ENCODE measurements at places on chromosomes 5 and 9. TPM values are rescaled to one million over a fixed set of nuclear protein-coding genes. Genes with fewer than 3 reads are reported as not detected.

GRCh38 chr5:81519217-81519905, 125.4 kb upstream of the ACOT12 start:
- H3K4me3 ChIP-seq, result no peak overlapping the region
- no peak for DNase-seq
- H3K36me3 ChIP-seq, result no peaks in the 10 kb centered on the region
- H3K27ac ChIP-seq, result no peak overlapping the region
- H3K4me1 ChIP-seq, result no peaks in the 10 kb centered on the region

Gene AMBP
- not detected for total RNA-seq

DNA sequence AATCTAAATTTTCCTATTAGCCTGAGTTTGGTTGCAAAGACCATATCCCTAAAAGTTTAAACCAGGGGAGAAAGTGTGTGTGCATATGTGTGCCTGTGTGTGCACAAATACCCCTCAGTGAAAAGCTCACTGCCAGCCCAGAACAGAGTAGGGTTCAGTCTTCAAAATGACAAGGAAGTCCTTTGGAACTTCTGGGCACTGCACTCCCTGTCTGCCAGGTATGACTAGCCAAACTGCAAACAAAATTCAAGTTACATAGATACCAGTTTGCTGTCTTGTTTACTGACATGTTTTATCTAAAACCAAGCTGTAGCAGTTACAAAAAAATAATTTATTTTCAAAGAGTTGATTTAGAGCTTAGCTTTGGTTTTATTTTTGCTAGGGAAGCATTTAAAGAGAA, 100.1 kb downstream of the ARHGEF28 start:
- H3K27me3 ChIP-seq, result peaks cover 10% of the 10 kb centered on the region
- no peak overlapping the region for H3K27ac ChIP-seq
- DNase-seq, result no peak
- H3K4me1 ChIP-seq, result no peaks in the 10 kb centered on the region

DNA sequence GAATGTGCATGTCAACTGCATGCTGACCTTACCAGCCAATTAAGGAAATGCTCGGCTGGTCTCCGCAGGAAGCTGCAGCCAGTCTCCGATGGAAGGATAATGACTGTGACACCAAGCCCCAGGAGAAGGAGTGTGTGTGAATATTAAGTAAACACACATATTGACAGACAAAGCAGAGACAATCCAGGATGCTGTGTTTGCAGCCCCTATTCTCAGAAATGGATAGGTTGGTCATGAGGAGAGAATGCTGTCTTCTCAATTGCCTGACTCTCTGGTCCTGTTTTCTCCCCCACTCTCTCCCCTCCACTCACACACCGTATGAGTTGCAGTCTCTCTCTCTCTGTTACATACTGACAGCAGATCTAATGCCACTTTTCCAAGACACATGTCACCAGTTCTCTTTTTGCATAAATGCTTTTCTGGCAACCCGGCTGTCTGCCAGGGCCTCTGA, 85.7 kb downstream of the EPB41L4A start:
- H3K36me3 ChIP-seq, result no peaks in the 10 kb centered on the region
- H3K4me1 ChIP-seq, result peaks cover 4% of the 10 kb centered on the region
- no peak overlapping the region for H3K27ac ChIP-seq
- no peak for DNase-seq
- peaks cover 16% of the 10 kb centered on the region for H3K27me3 ChIP-seq
- H3K4me3 ChIP-seq, result no peak overlapping the region

DNA sequence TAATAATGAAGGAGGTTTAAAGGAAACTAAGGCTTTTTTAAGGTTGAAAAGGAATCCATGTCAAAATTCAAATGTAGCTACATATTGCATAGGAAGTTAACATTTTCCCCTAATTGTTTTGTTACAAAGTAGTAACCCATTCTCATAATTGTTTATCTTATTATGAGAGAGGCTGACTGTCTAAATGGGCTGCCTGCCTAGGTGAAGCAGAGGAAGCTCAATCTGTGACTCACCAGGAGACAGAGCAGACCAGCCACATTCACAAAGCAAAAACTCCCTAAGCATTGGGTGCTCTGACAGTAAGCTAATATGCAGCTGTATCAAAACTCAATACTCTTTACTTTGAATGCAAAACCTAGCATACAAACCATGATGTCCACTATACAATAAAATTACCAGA, 208.5 kb downstream of the ROR2 start:
- no peak overlapping the region for H3K4me3 ChIP-seq
- no peak for DNase-seq

DNA sequence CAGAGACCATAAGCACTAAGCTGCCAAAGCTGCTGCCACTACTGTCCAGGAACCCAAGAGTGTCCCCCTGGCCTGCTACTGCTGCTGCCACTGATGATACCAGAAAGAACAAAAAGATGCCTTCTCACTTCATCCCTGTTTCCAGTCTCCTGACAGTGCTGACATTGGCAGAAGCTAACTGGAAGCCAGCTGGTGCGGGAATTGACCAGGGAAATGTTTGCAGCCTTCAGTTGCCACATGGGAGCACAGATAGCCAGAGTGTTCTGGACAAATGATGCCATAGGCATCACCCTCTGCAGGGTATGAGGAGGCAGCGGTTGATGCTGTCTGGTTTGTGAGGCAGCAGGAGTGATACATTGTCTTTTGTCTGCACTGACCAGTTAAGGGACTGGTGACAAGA, 258.4 kb downstream of the ZSWIM6 start:
- H3K27ac ChIP-seq, result no peak overlapping the region
- no peaks in the 10 kb centered on the region for H3K4me1 ChIP-seq
- no peak for DNase-seq
- H3K4me3 ChIP-seq, result no peak overlapping the region

DNA sequence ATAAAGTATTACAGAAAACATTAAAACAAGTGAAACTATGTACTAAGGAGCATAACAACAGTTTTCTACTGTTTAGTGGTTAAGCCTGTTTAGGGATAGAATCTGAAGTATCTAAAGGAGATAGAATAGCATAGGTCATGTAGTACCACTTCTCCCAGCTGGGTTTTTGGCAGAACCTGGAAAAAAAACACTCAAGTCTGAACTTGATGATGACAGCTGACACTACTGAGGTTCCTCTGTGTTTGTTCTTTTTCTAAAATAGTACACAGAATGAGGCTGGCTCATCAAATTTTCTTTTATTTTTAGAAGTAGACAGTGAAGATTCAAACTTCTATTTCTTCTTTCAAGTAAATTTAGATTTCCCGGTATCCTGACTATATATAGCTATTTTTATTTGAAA, 203.8 kb upstream of the ACO1 start:
- H3K27me3 ChIP-seq, result no peaks in the 10 kb centered on the region
- H3K4me1 ChIP-seq, result no peaks in the 10 kb centered on the region
- H3K36me3 ChIP-seq, result no peaks in the 10 kb centered on the region
- no peak overlapping the region for H3K27ac ChIP-seq
- DNase-seq, result no peak

- no peak overlapping the region for H3K27ac ChIP-seq
- H3K4me3 ChIP-seq, result no peak overlapping the region
- DNase-seq, result no peak
Observed at GRCh38 chr9:111413996-111414395, 70.2 kb downstream of the ECPAS start.

GRCh38 chr5:39020458-39020857, 53.7 kb downstream of the RICTOR start:
- no peaks in the 10 kb centered on the region for H3K27me3 ChIP-seq
- peaks cover 35% of the 10 kb centered on the region for H3K36me3 ChIP-seq
- no peak overlapping the region for H3K27ac ChIP-seq
- H3K4me3 ChIP-seq, result no peak overlapping the region

- no peak overlapping the region for H3K27ac ChIP-seq
- H3K36me3 ChIP-seq, result no peaks in the 10 kb centered on the region
- no peak overlapping the region for H3K4me3 ChIP-seq
- no peaks in the 10 kb centered on the region for H3K4me1 ChIP-seq
Observed at GRCh38 chr5:122499585-122499984, 187.5 kb downstream of the SNCAIP start.

DNA sequence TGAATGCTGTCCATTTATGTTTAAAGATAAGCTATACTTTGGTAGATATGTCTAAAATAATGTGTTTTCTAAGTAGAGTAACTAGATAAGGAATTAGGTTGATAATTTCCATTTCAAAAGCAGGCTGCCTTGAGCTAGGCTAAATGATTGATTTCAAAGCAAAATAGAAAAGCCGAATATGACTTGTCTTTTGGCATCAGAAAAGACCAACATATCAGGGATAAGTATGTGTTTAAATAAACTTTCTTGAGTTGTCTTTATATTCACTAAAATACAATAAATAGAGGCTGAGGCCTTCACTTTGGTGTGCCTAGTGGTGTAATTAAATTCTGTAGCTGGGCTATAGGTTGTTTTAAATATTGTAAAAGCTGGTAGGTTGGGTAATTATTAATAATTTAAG, 569.0 kb downstream of the TAF11L14 start:
- H3K4me3 ChIP-seq, result no peak overlapping the region
- no peaks in the 10 kb centered on the region for H3K27me3 ChIP-seq
- no peaks in the 10 kb centered on the region for H3K36me3 ChIP-seq
- no peaks in the 10 kb centered on the region for H3K4me1 ChIP-seq
- no peak for DNase-seq

GRCh38 chr5:55316289-55316688, 8.5 kb downstream of the MTREX start:
- H3K27ac ChIP-seq, result no peak overlapping the region
- H3K27me3 ChIP-seq, result no peaks in the 10 kb centered on the region
- no peak for DNase-seq
- no peak overlapping the region for H3K4me3 ChIP-seq
- H3K4me1 ChIP-seq, result peaks cover 33% of the 10 kb centered on the region

- H3K4me1 ChIP-seq, result no peaks in the 10 kb centered on the region
- no peak for DNase-seq
- H3K36me3 ChIP-seq, result no peaks in the 10 kb centered on the region
- no peaks in the 10 kb centered on the region for H3K27me3 ChIP-seq
- no peak overlapping the region for H3K27ac ChIP-seq
Observed at GRCh38 chr5:153903321-153903720, 135.4 kb downstream of the FAM114A2 start.

Gene FOXE1
- total RNA-seq, result not detected

GRCh38 chr5:76763136-76763535, 47.2 kb downstream of the F2R start:
- no peak overlapping the region for H3K27ac ChIP-seq
- H3K4me1 ChIP-seq, result peaks cover 7% of the 10 kb centered on the region
- DNase-seq, result no peak
- peaks cover 5% of the 10 kb centered on the region for H3K36me3 ChIP-seq
- H3K27me3 ChIP-seq, result peaks cover 13% of the 10 kb centered on the region

- H3K36me3 ChIP-seq, result no peaks in the 10 kb centered on the region
- DNase-seq, result peak; percentile 90
- H3K27ac ChIP-seq, result peak overlapping the region; percentile 96
- H3K27me3 ChIP-seq, result no peaks in the 10 kb centered on the region
Observed at GRCh38 chr9:127578952-127579853, 32.9 kb upstream of the STXBP1 start.

DNA sequence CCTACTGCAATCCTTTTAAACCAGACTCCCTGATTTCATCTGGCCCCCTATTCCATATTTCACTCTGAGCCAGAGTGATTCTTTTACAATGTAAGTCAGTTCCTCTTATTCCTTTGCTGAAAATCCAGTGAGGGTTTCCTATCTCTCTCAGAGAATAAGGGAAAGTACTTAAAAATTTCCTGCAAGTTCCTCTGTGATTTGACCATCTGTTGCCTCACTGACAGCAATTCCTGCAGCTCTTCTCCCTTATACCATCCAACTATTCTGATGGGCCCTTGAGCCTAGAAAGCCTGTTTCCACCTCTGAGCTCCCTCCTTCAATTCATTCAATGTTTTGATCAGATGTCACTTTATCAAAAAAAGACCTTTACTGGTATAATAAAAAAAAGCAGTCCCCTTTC, 317.1 kb upstream of the CCNH start:
- H3K36me3 ChIP-seq, result no peaks in the 10 kb centered on the region
- no peak for DNase-seq
- H3K27ac ChIP-seq, result no peak overlapping the region

DNA sequence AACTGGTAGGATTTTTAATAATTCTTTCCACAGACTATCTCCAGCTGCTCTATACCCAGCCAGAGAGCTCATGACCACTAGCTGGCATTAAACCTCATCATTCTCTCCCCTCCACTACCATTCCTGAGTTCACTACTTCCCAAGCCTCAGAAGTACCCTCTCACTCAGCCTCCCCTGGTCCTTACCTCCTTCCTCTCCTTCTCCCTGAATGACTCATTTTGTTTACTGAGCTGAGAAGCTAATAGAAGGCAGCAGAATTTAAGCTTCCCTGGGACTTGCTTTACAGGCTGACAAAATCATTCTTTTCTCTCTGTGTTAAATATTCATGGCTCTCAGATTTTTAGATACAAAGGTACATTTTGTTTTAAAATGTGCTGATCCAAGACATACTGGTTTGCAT, 305.4 kb downstream of the TLR4 start:
- DNase-seq, result no peak
- H3K36me3 ChIP-seq, result no peaks in the 10 kb centered on the region
- H3K4me1 ChIP-seq, result no peaks in the 10 kb centered on the region
- no peaks in the 10 kb centered on the region for H3K27me3 ChIP-seq
- H3K27ac ChIP-seq, result no peak overlapping the region

Gene MYORG
- total RNA-seq, result 1.4 TPM

GRCh38 chr9:69494763-69495162, 169.7 kb downstream of the ENTREP1 start:
- no peak overlapping the region for H3K27ac ChIP-seq
- no peak overlapping the region for H3K4me3 ChIP-seq
- no peaks in the 10 kb centered on the region for H3K27me3 ChIP-seq
- H3K4me1 ChIP-seq, result peaks cover 3% of the 10 kb centered on the region
- DNase-seq, result no peak
- no peaks in the 10 kb centered on the region for H3K36me3 ChIP-seq

DNA sequence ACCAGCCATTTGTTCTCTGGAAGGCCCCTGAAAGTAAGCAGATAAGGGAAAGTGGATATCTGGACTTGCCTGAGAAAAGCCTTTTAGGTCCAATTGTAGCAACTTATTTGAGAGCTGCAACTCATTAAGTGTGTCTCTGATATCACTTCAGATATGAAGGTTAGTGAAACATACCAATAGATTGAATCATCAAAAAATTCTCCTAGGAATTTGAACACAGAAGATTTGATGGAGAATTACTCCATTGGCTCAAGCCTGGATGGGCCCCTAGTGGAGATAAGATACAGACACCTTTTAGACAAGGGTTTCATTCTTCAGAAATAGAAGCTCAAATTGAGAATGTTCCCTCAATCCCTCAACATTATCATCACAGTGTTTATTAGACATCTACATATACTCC, 356.7 kb downstream of the NDUFS4 start:
- no peak for DNase-seq
- no peak overlapping the region for H3K4me3 ChIP-seq
- H3K27ac ChIP-seq, result no peak overlapping the region
- H3K27me3 ChIP-seq, result no peaks in the 10 kb centered on the region

GRCh38 chr5:119501671-119502179, 49.4 kb downstream of the HSD17B4 start:
- H3K4me1 ChIP-seq, result no peaks in the 10 kb centered on the region
- no peak overlapping the region for H3K4me3 ChIP-seq
